Left renal pelvis (tissue), 4 donors: ENCODE measurements at places on chromosomes 7 and 10. TPM values are rescaled to one million over a fixed set of nuclear protein-coding genes. Genes with fewer than 3 reads are reported as not detected.

Gene OR2A5
- polyA plus RNA-seq: 0.06 TPM

Gene TFR2
- 1.5 TPM for polyA plus RNA-seq

Gene FRMD4A
- 85.2 TPM for polyA plus RNA-seq

Gene FBXO24
- polyA plus RNA-seq: 1.7 TPM

Gene LRRN3
- 3.6 TPM for polyA plus RNA-seq

Gene FANK1
- polyA plus RNA-seq: 2.5 TPM

Gene PNLIPRP1
- 0.24 TPM for polyA plus RNA-seq

Gene SPDYE8
- polyA plus RNA-seq: 0.20 TPM

Gene BTBD16
- 0.08 TPM for polyA plus RNA-seq

Gene SCART1
- polyA plus RNA-seq: 3.6 TPM

Gene FXYD4
- polyA plus RNA-seq: 0.23 TPM

- DNase-seq: no peak
These were observed 265.1 kb downstream of the FGFR2 start for GRCh38 chr10:121332829-121333765.

GRCh38 chr7:83614112-83614511 lies 34.8 kb downstream of the SEMA3E start:
- no peak for DNase-seq

DNA sequence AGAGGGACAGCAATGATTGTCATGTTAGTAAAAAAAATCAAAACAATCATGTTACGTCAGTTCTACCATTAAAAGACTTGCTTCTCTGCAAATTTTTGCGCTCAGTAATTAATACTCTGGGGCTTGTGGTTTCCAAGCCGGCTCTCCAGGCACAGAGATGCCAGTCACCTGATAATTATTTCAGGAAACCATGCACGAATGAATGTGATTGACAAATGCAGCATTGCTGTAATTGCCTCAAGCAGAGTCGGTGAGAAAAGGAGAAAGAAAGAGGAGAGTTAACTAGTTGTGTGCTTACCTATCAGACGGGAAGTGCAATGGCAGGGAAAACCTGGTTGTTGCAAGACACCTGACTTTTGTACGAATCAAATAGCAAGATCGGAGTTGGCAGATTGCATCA lies 609.8 kb upstream of the MKI67 start:
- DNase-seq: no peak

DNA sequence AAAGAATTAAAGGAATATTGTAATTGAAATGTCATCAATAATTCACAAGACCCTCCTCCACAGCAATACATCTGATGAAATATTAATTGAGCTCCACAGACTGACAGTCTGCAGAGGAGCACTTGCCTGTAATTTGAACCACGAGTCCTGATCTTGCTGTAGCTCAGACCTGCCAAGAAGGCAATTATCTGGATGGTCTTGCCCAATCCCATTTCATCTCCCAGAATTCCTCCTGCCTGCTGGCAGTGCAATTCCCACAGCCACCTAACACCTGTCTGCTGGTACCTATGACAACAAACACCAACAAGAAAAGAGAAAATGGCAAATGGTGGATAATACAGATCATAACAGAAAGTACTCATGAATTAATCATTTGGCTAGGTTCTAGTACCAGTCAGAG lies 38.5 kb downstream of the ERCC6 start:
- DNase-seq: no peak

- no peak for DNase-seq
These were observed 9.6 kb upstream of the ZMIZ1 start for GRCh38 chr10:79058899-79059841.

GRCh38 chr7:117835016-117835664 lies 38.1 kb downstream of the CTTNBP2 start:
- no peak for DNase-seq

DNA sequence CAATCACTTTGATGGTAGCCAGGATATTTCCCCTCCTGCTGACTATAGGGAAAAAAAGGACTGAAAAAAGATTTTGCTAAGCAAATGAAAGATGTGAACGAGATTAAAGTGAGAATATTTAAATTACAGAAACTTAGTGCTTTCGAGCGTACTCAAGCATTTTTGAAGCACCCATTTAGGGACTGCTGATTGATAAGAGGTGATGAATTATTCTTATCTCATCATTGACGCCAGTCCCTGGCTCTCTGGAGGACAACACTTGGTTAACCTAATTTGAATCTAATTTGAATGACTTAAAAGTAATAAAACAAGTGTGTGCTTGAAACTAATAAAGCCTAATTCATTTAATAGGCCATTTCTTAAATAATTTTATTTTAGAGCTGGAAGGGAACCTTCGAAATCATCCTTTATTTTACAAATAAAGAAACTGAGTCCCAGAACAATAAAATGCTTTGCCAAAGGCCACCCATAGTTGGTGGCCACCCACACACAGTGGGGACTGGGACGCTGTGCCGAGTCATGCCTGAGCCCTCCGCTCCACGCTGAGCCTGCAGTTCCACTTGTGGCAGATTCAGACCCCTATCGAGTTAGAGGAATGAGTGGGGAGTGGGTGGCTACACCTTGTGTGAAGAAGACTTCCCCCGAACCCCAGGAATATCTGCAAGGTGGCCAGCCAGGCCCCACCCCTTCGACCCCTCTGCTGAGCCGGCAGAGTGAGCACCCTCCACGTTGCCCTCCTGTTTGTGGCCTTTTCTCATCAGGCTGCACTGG lies 61.1 kb upstream of the SAMD8 start:
- no peak for DNase-seq

GRCh38 chr7:22201186-22201880 lies 155.6 kb downstream of the RAPGEF5 start:
- DNase-seq: no peak

GRCh38 chr7:55094092-55094690 lies 75.4 kb downstream of the EGFR start:
- no peak for DNase-seq

GRCh38 chr10:15325243-15325943 lies 45.7 kb downstream of the FAM171A1 start:
- no peak for DNase-seq

GRCh38 chr10:130495116-130495862 lies 359.1 kb downstream of the GLRX3 start:
- no peak for DNase-seq

- no peak for DNase-seq
These were observed 156.2 kb upstream of the GALNT17 start for GRCh38 chr7:70975754-70976153.

GRCh38 chr7:139655305-139655704 lies 122.5 kb downstream of the HIPK2 start:
- DNase-seq: no peak

DNA sequence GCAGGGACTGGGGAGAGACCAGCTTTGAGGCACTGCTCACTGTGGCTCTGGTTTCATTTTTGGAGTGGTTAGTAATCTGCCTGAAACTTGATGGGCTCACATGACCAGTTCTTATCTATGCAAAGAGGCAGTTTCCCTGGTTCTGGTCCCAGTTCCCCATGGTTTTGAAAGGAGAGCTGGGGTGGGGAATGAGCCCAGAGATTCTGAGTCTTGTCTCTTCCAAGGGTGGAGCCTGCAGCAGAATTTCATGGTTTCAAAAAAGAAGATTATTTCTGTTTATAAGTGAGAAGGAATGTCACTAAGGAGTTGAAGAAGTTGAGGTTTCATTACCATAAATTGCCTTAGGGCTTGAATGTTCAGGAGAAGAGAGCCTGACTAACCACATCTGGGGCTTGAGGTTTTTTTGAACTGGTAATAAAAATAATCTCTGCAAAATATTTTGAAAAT lies 190.2 kb upstream of the HABP2 start:
- no peak for DNase-seq
